Umbilical cord (tissue), 2 donors: ENCODE measurements at places on chromosomes 6 and 20. TPM values are rescaled to one million over a fixed set of nuclear protein-coding genes. Genes with fewer than 3 reads are reported as not detected.

GRCh38 chr20:10185741-10186558, 32.7 kb upstream of the SNAP25 start:
- no peak for DNase-seq

GRCh38 chr6:133187657-133188453, 53.3 kb upstream of the EYA4 start:
- peak; percentile 11 for DNase-seq

DNA sequence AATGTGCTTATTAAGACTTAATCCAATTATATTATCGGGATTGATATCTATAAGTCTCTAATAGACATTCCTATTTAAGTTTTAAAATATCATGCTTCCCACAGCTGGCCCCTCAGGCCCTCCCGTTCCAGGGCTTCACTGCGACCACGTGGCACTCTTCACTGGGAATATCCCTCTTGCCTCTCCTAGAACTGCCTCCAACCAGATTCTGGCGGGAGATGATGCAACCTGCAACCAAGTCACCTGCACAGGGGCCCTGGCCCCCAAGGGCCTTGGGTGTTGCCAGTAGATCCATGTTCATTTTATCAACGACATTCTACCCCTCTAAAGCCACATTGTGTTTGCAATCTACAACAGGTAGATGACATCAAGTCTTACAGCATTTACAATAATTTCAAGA, 18.4 kb upstream of the RAMACL start:
- no peak for DNase-seq

DNA sequence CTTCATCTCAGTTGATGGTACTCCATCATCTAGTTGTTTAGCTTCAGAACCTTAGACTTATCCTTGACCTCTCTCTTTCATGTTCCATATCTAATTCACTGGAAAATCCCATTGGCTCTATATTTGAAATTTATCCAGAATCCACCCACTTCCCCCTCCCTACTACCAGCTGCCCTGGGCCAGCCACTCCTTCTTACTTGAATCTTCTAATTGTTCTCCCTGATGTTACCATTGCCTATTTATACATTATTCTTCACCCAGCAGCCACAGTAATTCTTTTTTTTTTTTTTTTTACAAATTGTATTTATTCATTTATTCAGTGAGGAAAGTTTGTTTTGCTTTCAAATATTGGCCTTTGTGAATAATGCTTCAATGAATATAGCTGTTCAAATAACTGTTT, 8.2 kb downstream of the SEC23B start:
- no peak for DNase-seq

GRCh38 chr6:134647861-134648260, 302.0 kb downstream of the ALDH8A1 start:
- no peak for DNase-seq

GRCh38 chr6:87747646-87748045, 45.6 kb upstream of the AKIRIN2 start:
- DNase-seq, result no peak

DNA sequence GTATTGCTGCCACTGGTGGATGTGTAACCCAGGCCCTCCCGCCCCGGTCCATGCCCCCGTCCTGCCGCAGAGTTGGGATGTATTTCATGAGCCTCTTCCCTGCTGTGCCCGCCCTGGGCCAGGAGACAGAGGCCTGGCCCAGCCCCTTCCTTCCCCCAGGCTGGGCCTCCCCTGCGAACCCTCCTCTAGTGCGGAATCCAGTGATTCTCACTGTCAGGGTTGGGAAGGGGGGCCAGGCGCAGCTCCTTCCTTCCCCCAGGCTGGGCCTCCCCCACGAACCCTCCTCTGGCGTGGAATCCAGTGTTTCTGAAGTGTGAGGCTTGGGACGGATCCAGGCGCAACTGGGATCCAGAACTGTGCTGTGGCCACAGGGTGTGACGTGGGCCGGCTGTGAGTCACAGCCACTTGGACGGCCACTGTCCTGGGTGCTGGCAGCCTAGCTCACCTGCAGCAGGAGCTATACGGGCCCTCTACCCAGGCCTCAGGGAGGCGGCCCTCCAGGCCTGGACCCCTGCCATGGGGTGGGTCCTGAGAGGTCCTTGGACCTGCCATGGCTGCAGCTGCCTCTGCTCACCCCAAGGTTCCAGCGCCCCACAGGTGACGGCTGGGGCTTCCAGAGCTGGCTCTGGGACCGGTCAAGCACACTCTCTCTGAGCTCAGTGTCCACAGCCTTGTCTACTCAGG, 28.3 kb downstream of the COL20A1 start:
- peak; percentile 71 for DNase-seq

DNA sequence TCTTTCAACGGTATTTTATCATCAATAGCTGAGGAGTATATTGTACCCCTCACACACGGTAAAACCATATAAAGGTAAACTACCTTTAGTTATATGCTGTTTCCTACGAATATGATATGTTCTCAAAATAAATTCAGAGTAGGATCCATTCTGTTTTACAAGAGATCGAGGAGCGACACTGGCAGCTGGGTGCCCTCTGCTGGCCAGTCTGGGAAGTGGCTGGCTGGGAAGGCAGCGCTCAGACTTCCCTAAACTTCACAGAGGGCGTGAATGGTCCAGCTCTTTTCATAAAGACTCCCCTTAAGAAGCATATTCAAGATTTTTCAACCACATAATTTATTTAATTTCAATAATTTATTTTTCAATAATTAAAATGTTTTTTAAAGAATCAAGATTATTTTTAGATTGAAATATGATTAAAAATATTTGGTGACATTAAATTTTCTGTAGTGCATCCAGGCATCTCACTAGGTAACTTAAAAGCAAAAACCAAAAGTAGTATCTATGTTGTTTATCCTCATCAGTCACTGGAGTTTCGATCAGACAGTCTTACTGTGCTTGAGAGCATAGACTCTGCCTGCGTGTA, 187.5 kb upstream of the PDE10A start:
- peak; percentile 70 for DNase-seq

GRCh38 chr6:28814032-28814976, 109.5 kb downstream of the TRIM27 start:
- DNase-seq, result no peak

DNA sequence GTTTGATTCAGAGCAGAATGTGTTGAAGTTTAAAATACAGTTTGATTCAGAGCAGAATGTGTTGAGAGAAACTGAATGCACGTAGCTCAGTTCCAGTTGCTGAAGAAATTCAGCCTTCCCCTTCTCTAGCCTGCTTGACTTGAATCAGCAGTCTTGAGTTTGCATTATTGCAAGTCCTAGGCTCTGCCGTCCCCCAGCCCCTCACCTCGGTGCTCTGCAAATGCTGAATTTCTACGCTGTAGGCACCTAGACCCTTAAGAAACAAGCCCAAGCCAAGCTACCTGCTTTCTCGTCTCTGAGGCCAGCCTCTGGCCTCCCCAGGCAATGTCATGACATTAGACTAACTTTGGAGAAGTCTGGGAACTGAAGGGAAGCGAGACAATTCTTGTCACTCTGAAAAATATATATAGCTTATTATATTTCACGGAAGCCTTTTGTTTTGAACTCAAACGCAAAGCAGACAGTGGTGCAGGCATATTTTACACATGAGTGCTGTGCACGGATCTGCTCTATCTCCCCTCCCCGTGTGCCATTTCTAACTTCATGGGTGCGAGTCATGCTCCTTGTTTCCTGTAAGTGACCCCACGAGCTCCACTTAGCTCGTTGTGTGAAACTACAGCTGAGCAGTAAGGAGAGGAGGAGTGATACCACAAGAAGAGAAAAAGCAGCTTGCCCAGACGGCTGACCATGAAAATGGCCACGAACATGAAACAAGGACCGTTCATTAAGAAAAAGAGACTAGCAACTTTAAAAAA, 71.4 kb upstream of the DUSP22 start:
- DNase-seq, result no peak

DNA sequence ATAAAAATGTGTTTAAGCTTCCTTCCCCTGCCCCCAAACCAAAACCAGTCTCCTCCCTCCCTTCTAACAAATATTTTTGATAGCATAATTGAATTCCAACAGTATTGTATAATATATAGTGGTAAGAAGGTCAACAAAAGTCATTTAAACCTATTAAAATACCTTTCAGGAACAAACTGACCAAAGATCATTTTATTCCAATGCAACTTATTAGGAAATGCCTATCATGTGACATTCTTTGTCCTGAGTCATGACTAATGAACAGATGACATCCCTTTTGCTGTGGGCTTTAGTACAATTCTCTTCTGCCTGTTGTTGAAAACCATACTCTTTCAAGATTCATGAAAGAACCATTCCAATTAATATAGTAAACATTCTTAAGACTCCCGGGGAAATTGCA, 51.5 kb upstream of the TRAF3IP2 start:
- DNase-seq, result no peak

DNA sequence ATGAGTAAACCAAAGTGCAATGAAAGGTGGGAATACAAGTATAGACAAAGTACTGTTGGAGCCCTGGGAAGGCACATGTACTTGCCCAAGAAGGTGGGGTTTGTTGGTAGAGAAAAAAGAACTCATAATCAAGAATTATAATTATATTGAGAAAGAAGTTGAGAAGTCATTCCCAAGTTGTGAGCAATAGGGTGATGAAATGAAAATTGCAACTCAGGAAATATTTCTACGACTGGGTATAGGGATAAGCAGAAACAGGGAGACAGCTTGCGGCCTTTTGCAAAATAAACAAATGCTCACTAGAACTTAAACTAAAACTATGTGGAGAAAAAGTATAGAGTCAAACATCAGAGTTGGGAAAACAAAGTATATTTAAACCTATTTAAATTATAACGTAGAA, 250.7 kb upstream of the FAM83B start:
- no peak for DNase-seq

GRCh38 chr6:146546443-146547043, 2.9 kb downstream of the RAB32 start:
- DNase-seq, result peak; percentile 79

DNA sequence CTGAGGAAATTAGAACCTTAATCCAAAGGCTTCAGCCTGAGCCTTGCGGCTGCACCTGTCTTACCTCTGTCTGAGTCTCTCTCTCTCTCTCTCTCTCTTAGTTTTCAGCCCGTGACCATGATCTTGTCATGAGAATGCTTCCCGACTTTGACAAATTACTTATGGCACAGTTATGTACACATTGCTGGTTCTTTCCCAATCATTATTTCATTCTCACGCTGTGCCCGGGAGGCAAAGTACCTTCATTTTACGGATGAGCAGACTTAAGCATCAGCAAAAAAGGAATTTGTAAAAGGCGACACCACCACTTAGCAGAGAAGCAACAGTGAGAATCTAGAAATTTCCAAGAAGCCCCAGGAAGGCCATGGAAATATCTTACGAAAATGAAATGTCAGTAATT, 54.6 kb downstream of the GMPR start:
- no peak for DNase-seq

- DNase-seq, result peak; percentile 85
Measured at GRCh38 chr6:19851241-19852089, 14.3 kb downstream of the ID4 start.

DNA sequence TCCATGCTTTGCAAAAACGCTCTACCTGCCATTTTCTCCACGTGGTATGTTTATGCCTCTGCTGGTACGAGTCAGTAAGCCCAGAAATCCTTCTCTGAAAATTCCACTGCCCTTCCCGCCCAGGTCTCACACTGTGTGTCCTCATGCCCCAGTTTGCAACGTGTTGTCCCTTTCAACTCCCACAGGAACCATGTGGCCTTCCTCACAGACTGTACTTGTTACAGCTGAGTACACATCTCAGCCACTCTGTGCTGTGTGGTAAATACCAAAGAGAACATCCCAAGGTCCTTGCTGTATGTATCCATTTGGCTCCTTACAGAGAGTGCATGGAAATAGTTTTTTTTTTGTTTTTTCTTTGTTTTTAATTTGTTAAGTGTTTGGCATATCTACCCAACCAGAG, 56.9 kb downstream of the RTN4IP1 start:
- no peak for DNase-seq

DNA sequence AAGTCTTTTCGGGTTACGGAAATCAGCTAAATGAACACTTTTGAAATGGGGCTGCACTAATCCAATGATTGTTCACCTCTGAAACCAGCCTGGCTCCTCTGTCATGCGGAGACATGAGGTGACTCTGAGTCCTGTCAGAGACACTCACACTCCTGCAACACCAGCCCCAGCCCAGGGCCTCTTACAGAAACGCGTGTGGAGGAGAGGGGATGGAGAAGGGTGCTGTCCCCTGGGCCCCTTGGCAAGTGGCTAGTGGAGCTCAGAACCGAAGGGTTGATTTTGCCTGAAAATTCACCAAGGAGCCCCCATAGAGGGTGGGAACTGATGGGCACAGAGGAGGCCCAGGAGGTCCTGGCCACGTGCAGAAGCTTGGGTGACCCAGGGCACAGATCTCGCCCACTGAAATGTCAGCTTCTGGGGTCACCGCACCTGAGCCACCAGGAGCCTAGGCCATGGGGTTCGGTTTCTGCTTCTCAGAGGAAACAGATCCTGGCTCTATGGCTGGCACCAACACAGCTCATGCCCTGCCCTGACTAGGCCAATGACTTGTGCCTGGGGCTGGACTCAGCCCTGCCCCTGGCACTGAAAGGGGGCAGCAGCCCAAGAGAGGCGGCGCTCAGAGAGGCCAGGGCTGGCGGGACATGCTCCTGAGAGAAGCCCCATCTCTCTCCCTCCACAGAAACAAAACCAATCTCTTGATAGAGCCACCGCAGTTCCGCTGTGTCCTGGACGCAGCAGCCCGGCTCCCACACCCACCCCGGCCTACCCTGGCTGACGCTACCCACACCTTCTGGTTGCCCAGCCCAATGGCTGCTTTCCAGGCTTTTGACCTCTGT, 144.7 kb downstream of the ERMARD start:
- no peak for DNase-seq

DNA sequence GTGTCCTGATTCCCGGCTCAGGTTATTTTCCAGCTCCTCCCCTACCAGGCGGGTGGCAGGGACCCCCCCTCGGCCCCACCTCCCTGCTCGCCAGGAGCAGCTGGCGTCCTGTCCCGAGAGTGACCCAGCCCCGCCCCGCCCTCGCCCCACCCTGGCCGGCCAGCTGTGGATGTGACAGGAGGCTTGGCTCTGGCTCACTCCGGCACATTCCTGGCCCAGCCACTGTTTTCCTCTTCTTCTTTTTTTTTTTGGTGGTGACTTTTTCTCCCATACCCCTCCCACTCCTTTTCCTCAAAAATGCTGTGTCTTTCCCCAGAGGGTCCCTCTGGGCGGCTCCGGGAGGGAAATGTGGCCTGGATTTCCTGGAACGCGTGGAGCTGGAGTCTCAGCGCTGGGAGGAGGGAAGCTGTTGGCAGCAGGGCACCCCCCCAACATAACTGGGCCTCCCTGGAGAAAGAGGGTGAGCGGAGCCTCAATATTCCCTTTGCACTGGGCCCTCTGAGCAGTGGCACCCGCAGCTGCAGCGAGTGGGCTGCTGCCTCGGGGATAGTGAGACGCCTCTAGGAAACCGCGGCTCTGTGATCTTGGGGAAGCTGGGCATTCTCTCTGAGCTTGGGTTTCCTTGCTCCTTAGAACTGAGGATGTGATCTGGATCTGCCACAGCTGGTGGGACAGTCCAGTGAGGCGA, 28.3 kb upstream of the CSNK2A1 start:
- peak; percentile 59 for DNase-seq

Gene RSPH3
- 7.5 TPM for total RNA-seq

Gene LY86
- 2.2 TPM for total RNA-seq

Gene GRIK2
- 38.5 TPM for total RNA-seq

Gene CLPSL1
- not detected for total RNA-seq

Gene ZSCAN31
- total RNA-seq, result 10.6 TPM

Gene TP53TG5
- total RNA-seq, result 32.0 TPM

Gene CGA
- 8.2 TPM for total RNA-seq

Gene TUBB2B
- 73.4 TPM for total RNA-seq

Gene GTSF1L
- not detected for total RNA-seq

Gene DEFB124
- total RNA-seq, result not detected
